Stimulated activated naive CD4-positive, alpha-beta T cell (primary cell): ENCODE measurements at places on chromosomes 1 and 21.

- DNase-seq: no peak
These were observed 254.8 kb downstream of the PBX1 start for GRCh38 chr1:164813776-164814175.

DNA sequence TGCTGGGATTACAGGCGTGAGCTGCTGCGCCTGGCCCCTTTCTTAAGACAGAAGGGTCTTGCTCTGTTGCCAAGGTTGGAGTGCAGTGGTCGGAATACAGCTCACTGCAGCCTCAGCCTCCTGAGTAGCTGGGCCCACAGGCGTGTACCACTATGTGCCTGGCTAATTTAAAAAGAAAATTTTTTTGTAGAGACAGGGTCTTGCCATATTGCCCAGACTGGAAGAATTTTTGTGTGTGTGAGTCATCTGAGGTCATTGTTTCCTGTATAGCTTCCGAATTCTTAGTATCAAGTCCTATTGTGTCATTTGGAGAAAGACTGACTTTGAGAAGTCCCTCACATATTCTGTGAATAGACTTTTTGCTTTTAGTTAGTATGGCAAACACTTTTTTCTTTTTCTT is 4.7 kb downstream of the SZRD1 start:
- no peak for DNase-seq

DNA sequence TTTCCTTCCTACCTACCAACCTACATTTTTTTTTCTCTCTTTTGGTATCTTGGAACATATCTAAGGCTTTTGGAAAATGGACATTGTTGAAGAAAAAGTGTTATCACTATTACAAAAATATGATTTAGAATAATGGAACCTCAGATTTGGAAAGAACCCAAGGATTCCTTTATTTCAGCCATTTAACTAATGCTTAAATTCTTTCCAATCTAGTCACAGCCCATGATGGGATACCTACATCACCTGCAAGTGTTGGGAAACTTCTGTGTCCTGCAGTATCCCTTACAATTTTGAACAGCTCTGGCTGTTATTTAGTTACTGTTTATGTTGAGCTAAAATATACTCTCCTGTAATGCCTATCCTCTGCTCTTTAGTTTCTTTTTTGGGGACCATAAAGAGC is 22.3 kb upstream of the APOBEC4 start:
- no peak for DNase-seq

DNA sequence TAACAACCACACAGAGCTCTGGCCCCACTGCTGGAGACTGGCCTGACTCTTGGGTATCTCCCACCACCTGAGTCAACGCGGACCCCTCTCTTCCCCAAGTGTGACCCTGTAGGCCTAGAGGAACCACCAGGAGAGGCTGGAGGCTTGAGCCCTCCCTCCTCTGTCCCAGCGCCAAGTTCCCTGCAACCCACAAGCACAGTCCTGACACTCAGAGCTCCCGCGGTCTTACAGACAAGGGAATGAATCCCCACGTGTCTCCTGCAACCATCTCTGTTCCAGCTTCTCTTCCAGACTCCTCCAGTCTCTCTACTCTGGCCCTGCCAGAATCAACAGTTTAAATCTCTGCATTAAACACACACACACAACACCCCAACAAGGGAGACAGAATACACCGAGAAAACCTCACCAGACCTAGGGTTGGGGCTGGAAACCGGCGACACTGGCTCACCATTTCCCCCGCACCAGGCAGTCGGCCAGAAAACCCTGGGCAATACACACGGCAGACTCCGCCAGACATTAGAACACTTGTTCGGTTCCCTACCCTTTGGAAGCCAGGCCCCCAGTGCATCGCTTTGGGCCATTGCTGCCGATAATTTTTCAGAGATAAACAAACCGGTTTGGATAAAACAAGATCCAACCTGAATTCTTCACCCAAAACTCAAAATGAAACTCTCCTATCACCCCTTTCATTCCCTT is 21.7 kb downstream of the CASZ1 start:
- DNase-seq: no peak
